ENCODE measurements at places on chromosomes 5 and 9. TPM values are rescaled to one million over a fixed set of nuclear protein-coding genes. Genes with fewer than 3 reads are reported as not detected.

SEMA4D gene
- total RNA-seq: 144 TPM

- no peaks in the 10 kb centered on the region for H3K27me3 ChIP-seq
- no peaks in the 10 kb centered on the region for H3K4me1 ChIP-seq
- H3K27ac ChIP-seq: no peak overlapping the region
- H3K4me3 ChIP-seq: no peak overlapping the region
- DNase-seq: no peak
Observed at GRCh38 chr5:95392593-95393182, 1.5 kb downstream of the FAM81B start.

DNA sequence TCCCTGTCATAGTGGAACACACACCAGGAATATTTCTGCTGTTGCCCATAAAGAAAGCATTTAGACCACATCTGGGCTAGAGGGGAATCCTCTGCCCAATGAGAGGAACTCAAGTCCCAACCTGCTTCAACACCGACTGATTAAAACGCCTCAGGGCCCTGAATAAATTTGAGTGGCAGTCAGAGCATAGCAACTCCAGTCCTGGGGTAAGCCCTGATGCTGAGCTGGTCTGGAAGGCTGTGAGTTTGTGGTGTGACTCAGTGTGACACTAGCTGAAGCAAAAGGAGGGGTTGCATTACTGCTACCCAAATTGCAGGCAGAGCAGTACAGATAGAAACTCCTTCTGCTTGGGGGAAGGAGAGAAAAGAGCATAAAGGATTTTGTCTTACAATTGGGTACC is 148.3 kb downstream of the PRDM9 start:
- no peak overlapping the region for H3K4me3 ChIP-seq
- H3K27me3 ChIP-seq: no peaks in the 10 kb centered on the region
- no peaks in the 10 kb centered on the region for H3K36me3 ChIP-seq
- no peak for DNase-seq

DNA sequence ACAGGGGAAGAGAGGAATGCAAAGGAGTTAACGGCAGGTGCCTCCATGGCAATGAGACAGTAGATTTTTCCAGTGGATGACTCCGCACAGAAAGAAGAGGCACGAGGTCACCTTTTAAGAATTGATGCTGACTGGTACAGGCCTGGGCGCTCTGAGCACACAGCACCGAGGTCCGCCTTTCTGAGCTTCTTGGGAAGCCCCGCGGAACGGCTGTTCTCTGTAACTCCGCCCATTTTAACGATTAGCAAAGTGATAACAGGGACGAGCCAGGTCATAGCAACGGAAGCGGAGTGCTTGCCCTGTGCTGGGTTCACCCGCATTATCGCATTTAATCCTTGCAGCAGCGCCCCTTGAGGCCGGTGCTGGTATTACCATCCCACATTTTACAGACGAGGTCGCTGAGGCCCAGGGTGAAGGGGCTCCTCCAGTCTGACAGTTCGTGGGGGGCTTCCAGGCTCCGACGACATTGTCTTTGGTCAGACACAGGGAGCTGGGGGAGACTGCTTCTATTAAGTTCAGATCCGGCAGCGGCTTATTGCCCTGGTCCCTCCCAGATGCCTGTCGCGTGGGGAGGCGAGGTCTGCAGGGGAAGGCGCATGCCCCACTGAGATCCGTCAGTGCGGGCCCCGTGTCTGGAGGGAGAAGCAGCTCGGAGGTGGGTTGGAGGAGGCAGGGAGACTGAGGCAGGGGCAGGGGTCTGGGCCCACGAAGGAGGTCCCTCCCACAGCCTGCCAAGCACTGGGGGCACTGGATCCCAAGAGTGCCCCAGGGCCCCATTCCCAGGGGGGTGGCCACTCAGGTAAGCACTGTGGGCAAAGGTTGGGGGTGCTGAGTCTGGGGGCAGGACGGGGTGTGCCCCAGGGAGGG is 22.3 kb upstream of the HMCN2 start:
- peak; percentile 91 for DNase-seq
- H3K4me3 ChIP-seq: no peak overlapping the region
- H3K36me3 ChIP-seq: no peaks in the 10 kb centered on the region
- H3K27me3 ChIP-seq: no peaks in the 10 kb centered on the region
- no peak overlapping the region for H3K27ac ChIP-seq

DNA sequence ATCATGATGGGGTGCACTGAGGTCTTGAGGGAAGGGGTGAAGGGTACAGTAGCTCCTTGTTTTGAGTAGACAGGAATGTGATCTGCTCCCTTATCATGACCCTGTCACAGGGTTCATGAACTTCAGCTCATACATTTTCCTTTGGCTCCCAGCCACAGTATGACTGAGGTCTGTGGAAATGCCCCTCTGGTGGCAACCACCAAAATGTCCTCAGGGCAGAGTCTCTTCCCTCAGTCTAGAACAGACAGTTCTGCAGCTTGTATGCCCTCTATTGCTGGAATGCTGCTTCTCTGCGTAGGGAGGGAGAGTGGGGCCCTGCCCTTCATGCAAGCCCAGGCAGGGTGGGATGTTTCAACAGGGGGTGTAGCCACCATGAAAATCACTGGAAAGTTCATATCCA is 53.8 kb upstream of the SNCAIP start:
- no peak overlapping the region for H3K27ac ChIP-seq
- DNase-seq: no peak
- H3K4me1 ChIP-seq: no peaks in the 10 kb centered on the region
- H3K36me3 ChIP-seq: no peaks in the 10 kb centered on the region
- H3K4me3 ChIP-seq: no peak overlapping the region
- H3K27me3 ChIP-seq: no peaks in the 10 kb centered on the region
